Regular cardiac myocyte (primary cell): ENCODE measurements at places on chromosomes 16 and 17. TPM values are rescaled to one million over a fixed set of nuclear protein-coding genes. Genes with fewer than 3 reads are reported as not detected.

The MEIOB gene
- 0.28 TPM in 1 of 2 replicates, not detected in the other for total RNA-seq

The SLC5A11 gene
- total RNA-seq = not detected in 2 replicates

The CACNA1G gene
- total RNA-seq = under 0.01 TPM in 2 replicates

The CES5A gene
- total RNA-seq = not detected in 2 replicates

The SLFN12L gene
- total RNA-seq = under 0.01 and 0.19 TPM in 2 replicates

The TAOK1 gene
- total RNA-seq = 47.0 and 53.3 TPM in 2 replicates

The GAS7 gene
- total RNA-seq = 0.38 and 0.85 TPM in 2 replicates

The TEKT1 gene
- not detected in 2 replicates for total RNA-seq

The WSCD1 gene
- total RNA-seq = 0.85 and 3.3 TPM in 2 replicates

The NHERF2 gene
- 20.6 and 41.8 TPM in 2 replicates for total RNA-seq

The GCGR gene
- total RNA-seq = not detected in 2 replicates

The CD300H gene
- not detected in 2 replicates for total RNA-seq

The CHRNB1 gene
- total RNA-seq = 2.3 and 3.9 TPM in 2 replicates

The CHRNE gene
- total RNA-seq = 0.19 and 0.56 TPM in 2 replicates

The CACNG4 gene
- not detected in 2 replicates for total RNA-seq

The DLG4 gene
- total RNA-seq = 12.7 and 16.3 TPM in 2 replicates

The MYOCD gene
- 8.2 and 13.8 TPM in 2 replicates for total RNA-seq

The ARL4D gene
- total RNA-seq = 11.9 and 22.0 TPM in 2 replicates

The PSMC3IP gene
- 2.3 and 16.3 TPM in 2 replicates for total RNA-seq

The DOC2B gene
- total RNA-seq = 0.19 and 0.56 TPM in 2 replicates

The HBQ1 gene
- total RNA-seq = 0.19 TPM in 1 of 2 replicates, not detected in the other

The DHRS7B gene
- total RNA-seq = 20.9 and 32.7 TPM in 2 replicates

The EMC8 gene
- total RNA-seq = 16.9 and 29.3 TPM in 2 replicates

The IRX3 gene
- total RNA-seq = 4.2 and 4.4 TPM in 2 replicates

The TPSG1 gene
- not detected in 2 replicates for total RNA-seq

The KRTAP4-12 gene
- total RNA-seq = not detected in 2 replicates

The PPY gene
- total RNA-seq = not detected in 2 replicates

The TTLL6 gene
- under 0.01 TPM in 1 of 2 replicates, not detected in the other for total RNA-seq

The CDH1 gene
- 0.28 and 1.3 TPM in 2 replicates for total RNA-seq

The PABPN1L gene
- total RNA-seq = not detected in 2 replicates

The ANKRD40CL gene
- 0.28 TPM in 1 of 2 replicates, not detected in the other for total RNA-seq

The CNGB1 gene
- total RNA-seq = not detected in 2 replicates

The KRT39 gene
- 0.28 TPM in 1 of 2 replicates, not detected in the other for total RNA-seq

The CMTM2 gene
- not detected in 2 replicates for total RNA-seq

The KRT20 gene
- total RNA-seq = not detected in 2 replicates

The KRTAP1-5 gene
- total RNA-seq = 1.9 and 5.1 TPM in 2 replicates

The PSME3 gene
- total RNA-seq = 51.3 and 131 TPM in 2 replicates

The KCTD11 gene
- 10.4 and 13.5 TPM in 2 replicates for total RNA-seq

The CLEC18A gene
- under 0.01 and 0.19 TPM in 2 replicates for total RNA-seq

The CDT1 gene
- 3.9 and 19.4 TPM in 2 replicates for total RNA-seq

The QRICH2 gene
- total RNA-seq = 2.7 and 2.8 TPM in 2 replicates

The SGSH gene
- 5.4 and 6.9 TPM in 2 replicates for total RNA-seq

The TPSAB1 gene
- total RNA-seq = not detected in 2 replicates

The ASIC2 gene
- total RNA-seq = 0.58 TPM in 1 of 2 replicates, not detected in the other

The PRPSAP1 gene
- 29.9 and 39.1 TPM in 2 replicates for total RNA-seq

The ERN2 gene
- under 0.01 and 0.38 TPM in 2 replicates for total RNA-seq

The ITGAD gene
- total RNA-seq = not detected in 2 replicates

The PRR35 gene
- not detected in 2 replicates for total RNA-seq

The SPN gene
- not detected in 2 replicates for total RNA-seq
